ENCODE measurements at places on chromosomes 3 and 15. TPM values are rescaled to one million over a fixed set of nuclear protein-coding genes. Genes with fewer than 3 reads are reported as not detected.

WDR82 gene
- total RNA-seq, result 44.3 TPM

ANKRD63 gene
- total RNA-seq, result not detected

HTR3C gene
- total RNA-seq, result not detected

SEMA6D gene
- 4.5 TPM for total RNA-seq

NRROS gene
- total RNA-seq, result 2.7 TPM

MYZAP gene
- 1.8 TPM for total RNA-seq

GRCh38 chr15:70566989-70567388 is 196.4 kb downstream of the UACA start:
- no peaks in the 10 kb centered on the region for H3K27me3 ChIP-seq
- H3K36me3 ChIP-seq, result no peaks in the 10 kb centered on the region
- H3K4me3 ChIP-seq, result no peak overlapping the region
- H3K4me1 ChIP-seq, result no peaks in the 10 kb centered on the region

DNA sequence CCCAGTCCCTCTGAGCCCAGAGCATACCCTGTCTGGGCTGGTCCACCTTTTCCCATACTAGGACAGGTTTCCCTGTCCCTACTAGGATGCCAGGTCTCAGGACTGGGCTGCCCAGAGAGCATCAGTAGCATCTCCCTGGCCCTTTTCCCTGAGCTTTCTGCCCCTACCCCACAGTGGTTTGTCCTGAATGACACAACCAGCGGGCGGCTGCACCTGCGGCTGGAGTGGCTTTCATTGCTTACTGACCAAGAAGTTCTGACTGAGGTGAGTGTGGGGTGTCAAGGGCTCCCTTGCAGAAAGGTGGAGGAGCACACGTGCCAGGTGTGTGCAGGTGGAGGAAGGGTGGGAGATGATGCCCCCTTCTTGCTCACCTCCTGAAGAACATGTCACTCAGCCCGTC is 33.5 kb downstream of the ESYT3 start:
- no peaks in the 10 kb centered on the region for H3K27me3 ChIP-seq
- DNase-seq, result no peak
- H3K4me1 ChIP-seq, result no peaks in the 10 kb centered on the region
- no peaks in the 10 kb centered on the region for H3K36me3 ChIP-seq
- no peak overlapping the region for H3K27ac ChIP-seq

DNA sequence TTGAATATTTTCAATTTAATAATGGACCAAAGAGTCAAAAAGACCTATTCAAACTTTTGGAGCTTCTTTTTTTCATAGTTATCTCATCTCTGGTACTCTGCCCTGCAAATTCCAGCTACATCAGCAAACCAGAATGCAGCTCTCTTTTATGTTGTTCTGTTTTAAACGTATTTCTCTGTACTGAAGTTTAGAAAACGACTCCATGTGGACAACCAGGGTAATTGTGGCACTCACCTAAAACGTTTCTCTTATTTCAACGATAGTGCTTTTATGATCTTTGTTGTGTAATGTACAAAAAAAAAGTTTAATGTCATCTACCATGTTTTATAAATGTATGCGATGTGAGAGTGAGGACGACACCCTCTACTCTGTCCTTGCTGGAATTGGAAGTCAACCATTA is 1472.3 kb upstream of the GBE1 start:
- H3K36me3 ChIP-seq, result no peaks in the 10 kb centered on the region
- no peaks in the 10 kb centered on the region for H3K27me3 ChIP-seq
- no peak overlapping the region for H3K4me3 ChIP-seq
- no peak overlapping the region for H3K27ac ChIP-seq

GRCh38 chr3:169579116-169579710 is 84.3 kb downstream of the MECOM start:
- no peaks in the 10 kb centered on the region for H3K36me3 ChIP-seq
- H3K27ac ChIP-seq, result no peak overlapping the region
- DNase-seq, result no peak
- no peak overlapping the region for H3K4me3 ChIP-seq
- H3K4me1 ChIP-seq, result no peaks in the 10 kb centered on the region

GRCh38 chr3:13148561-13149329 is 75.5 kb upstream of the IQSEC1 start:
- no peak overlapping the region for H3K4me3 ChIP-seq
- H3K27me3 ChIP-seq, result no peaks in the 10 kb centered on the region
- H3K36me3 ChIP-seq, result no peaks in the 10 kb centered on the region
- H3K27ac ChIP-seq, result no peak overlapping the region
- DNase-seq, result no peak

GRCh38 chr3:71514621-71515020 is 68.9 kb downstream of the FOXP1 start:
- no peaks in the 10 kb centered on the region for H3K36me3 ChIP-seq
- H3K4me3 ChIP-seq, result no peak overlapping the region
- H3K27ac ChIP-seq, result no peak overlapping the region

- H3K27me3 ChIP-seq, result no peaks in the 10 kb centered on the region
- no peak overlapping the region for H3K4me3 ChIP-seq
- no peak for DNase-seq
- peaks cover 2% of the 10 kb centered on the region for H3K36me3 ChIP-seq
- H3K27ac ChIP-seq, result no peak overlapping the region
- peaks cover 9% of the 10 kb centered on the region for H3K4me1 ChIP-seq
Measured at GRCh38 chr3:37147666-37148065, 26.7 kb downstream of the LRRFIP2 start.

DNA sequence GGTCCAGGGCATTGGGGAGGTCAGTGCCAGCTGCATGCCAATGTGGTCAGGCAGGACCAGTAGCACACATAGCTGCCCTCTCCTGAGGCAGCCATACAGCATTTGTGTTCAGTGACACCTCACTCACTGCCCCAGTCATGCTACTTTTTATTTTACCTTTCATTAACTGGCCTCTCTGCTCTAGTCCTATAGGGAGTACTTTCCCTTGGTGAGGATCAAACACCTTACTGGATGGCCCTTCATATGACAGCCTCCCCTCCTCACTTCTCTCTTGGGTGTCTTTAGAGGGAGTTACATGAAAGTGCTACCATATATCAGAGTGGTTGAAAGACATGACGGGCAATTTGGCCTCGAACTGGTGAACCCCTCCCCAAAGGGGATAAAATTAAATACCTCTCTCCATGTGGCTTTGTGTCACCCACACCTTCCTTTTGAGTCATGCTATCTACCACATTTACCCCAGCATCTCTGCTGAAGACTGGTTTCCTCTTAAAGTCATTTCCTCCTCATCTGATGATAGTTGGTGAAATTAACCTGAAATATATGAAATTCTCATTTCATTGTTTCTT is 17.6 kb downstream of the RLBP1 start:
- no peak for DNase-seq
- H3K4me1 ChIP-seq, result no peaks in the 10 kb centered on the region

DNA sequence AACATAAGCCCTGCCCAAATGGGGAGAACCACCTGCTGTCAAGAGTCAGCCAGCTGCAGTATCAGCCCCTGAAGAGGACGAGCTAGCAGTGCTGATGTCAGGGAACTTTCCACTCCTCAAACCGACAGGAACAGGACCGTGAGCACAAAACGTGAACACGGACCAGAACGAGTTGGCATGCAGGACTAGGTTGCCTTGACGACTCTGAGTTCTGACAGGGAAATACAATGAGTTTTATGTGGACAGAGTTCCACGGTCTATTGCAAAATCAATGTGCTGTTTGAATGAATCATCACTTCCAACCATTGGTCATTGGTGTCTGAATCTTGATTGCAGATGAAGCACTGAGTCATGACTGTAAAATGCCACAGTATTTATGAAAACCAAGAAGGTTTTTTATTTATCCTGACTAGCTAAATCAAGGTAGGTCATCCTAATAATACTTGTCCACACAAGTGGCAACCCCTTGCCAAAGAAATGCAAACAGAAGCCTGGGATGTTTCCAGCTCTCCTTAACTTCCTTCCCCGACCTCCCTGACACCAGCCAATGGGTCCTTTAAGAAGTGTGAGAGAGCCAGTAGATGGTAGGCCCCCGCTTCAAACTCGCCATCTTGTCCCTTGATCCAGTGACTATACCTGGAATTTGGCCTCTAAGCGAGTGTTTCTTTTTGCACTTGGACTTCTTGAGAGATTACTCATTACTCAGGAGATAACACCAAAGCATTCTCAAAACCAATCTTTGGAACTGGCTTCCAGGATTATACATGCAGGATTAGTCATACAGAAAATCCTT is 119.6 kb downstream of the ASB7 start:
- H3K27ac ChIP-seq, result peak overlapping the region; percentile 31
- H3K27me3 ChIP-seq, result peaks cover 2% of the 10 kb centered on the region
- H3K4me1 ChIP-seq, result no peaks in the 10 kb centered on the region

DNA sequence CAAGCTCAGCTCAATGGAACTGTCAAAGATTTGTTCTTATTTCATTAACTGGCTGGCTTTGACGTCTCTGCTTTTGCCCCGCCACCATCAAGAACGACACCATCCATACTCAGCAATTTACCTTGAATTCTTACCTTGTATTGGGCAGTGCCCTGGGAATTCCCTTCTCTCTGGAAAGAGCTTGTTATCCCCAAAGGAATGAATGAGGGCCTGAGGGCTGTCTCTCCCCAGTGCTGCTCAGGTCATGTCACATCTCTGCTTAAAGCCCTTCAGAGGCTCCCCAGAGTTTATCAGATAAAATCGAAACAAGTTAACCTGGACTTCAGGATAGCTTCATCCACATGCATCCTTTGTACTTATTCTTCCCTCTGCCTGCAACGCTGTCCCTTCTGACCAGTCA is 5.9 kb upstream of the WNT5A start:
- no peak overlapping the region for H3K4me3 ChIP-seq
- H3K36me3 ChIP-seq, result no peaks in the 10 kb centered on the region
- no peaks in the 10 kb centered on the region for H3K27me3 ChIP-seq
- peaks cover 26% of the 10 kb centered on the region for H3K4me1 ChIP-seq
- no peak for DNase-seq

Data from liver (tissue), 10 donors.